ENCODE measurements at places on chromosomes 5 and 9.

- DNase-seq, result no peak
These were observed 359.6 kb upstream of the SLC24A2 start for GRCh38 chr9:20148416-20148815.

DNA sequence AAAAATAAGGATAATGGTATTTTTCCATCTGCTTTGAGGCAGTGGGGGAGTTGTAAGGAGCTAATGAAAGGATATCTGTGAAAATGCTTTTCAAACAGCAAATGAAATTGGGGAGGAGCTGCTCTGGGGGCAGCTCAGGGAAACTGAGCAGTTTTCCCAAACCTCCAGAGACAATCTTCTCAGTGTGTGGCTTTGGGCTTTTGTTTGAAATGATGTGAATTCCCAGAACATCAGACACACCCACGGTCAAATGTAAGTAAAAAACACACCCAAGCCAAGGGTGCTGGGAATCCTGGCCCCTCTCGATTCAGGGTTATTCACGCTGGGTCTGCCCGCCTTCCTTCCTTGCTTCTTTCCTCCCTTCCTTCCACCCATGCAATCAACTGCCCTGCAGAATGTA is 512.6 kb downstream of the BNC2 start:
- no peak for DNase-seq

DNA sequence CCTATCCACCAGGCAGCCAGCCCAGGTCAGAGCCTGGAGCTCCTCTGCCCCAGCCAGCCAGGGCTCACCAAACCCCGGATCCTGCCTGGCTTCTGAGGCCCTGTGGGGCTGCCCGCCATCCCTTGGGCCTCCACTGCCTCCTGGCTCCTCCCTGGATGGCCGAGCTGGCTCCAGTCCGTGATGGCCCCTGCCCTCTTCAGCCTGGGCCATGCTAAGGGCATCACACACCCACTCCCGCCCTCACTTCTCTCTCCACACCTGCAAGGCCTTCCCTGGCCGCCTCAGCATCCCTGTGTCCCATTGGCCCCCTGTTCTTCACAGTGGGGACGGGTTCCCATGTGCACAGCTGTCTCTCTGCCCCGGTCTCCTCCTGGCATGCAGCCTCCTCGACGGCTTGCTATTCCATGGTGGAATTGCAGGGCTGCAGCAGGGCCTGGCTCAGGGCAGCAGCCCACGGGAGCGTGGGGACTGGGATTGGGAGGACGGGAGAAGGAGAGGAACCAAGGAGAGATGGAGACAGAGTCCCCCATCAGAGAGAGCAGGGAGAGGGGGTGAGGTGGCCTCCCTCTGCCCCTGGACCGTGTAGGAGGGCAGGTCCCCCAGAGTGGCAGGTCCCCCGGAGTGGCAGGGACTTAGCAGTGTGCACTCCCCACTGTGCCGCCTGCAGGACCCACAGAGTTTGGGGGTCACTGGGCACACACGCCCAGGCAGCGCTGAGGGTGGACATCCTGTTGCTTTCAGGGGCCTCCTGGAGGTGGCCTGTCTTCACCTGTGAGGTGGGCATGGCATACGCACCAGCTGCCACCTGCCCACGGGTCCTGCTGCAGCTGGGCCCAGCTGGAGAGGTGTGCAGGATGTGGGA is 16.7 kb upstream of the RNU6ATAC start:
- DNase-seq, result no peak

DNA sequence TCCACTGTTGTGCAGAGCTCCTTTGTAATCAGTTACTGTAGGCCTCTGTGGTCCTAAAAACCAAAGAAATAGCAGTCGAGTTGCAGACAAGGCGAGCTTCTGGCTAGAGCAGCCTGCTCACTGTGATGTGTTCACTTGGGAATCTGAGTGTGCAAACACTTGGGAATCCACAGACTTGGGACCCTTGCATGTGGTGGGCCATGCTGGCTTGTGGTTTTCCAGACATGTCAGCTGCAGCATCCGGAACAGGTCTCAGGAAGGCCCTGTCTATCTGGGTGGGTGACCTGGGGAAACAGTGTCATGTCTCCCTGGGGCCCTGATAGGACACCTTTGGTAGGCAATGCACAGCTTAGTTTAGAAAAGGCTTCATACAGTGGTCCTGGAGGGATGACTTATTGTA is 66.4 kb downstream of the WWC1 start:
- no peak for DNase-seq

DNA sequence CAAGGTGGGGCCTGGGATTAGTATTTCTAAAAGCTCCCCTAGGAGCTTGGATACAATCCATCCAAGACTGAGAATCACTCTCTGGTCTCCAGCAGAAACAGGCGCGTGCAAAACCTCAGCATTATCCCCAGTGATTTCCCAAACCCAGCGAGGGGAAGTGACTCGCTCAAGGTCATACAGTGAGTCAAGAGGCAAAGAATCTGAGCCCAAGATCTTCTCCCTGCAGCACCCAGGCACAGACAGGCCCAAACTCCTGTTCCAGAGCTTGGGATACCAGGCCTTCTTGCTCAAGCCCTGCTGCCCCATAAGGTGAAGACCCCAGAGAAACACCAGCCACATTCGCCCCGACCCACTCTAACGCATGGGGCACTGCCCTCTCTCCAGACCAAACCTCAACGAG is 33.2 kb downstream of the SHB start:
- DNase-seq, result peak; percentile 78

- peak; percentile 82 for DNase-seq
These were observed at the start of gene PTGES for GRCh38 chr9:129752900-129753729. Gene PTGES (minus strand): TSS chr9:129753042. CDS start chr9:129753012, 30 bp downstream.

- peak; percentile 88 for DNase-seq
These were observed 102.0 kb upstream of the PTPN3 start for GRCh38 chr9:109600142-109600541.

GRCh38 chr5:150779397-150780186 is 1.0 kb downstream of the SMIM3 start:
- no peak for DNase-seq

DNA sequence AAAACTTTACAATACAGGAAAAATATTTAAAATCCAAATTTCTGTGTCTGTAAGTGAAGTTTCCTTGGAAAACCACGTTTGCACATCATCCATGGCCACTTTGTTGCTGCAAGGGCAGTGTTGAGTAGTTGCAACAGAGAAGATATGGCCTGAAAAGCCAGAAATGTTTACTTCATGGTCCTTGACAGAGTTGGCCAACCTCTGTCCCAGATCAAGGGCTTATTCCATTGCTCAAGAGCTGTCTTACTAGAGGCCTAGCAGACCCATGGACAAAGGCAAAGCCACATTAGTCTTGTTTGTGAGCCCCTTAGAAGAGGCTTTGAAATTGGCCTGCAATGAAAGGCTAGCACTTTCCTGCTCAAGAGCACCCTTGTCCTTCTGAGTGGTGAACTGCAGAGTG is 119.4 kb downstream of the GAS1 start:
- peak; percentile 22 for DNase-seq

GRCh38 chr5:132132138-132132537 is 58.5 kb downstream of the CSF2 start:
- peak; percentile 8 for DNase-seq

GRCh38 chr9:115730396-115730795 is 423.2 kb upstream of the PAPPA start:
- no peak for DNase-seq

- DNase-seq, result peak; percentile 46
These were observed 181.6 kb upstream of the MAP1B start for GRCh38 chr5:71925608-71926091.

GRCh38 chr5:158658446-158659230 is 441.1 kb downstream of the EBF1 start:
- no peak for DNase-seq

DNA sequence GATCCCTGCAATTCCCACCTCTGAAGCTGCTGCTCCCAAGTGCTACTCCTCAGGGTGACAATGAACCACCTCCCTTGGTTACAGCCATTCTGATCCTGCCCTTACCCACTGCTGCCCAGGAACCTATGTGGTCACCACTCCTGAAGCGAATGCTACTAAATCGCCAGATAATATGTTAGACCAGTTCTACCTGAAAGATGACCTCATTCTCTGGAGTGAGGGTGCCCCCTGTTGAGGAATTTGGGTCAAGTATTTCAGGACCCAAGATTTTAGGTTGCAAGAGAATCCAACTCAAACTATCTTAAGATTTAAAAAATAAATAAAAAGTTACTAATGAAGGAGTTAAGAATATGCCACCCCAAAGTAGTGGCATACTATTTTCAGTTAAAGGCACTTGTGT is 5.8 kb upstream of the SNAPC3 start:
- peak; percentile 72 for DNase-seq

DNA sequence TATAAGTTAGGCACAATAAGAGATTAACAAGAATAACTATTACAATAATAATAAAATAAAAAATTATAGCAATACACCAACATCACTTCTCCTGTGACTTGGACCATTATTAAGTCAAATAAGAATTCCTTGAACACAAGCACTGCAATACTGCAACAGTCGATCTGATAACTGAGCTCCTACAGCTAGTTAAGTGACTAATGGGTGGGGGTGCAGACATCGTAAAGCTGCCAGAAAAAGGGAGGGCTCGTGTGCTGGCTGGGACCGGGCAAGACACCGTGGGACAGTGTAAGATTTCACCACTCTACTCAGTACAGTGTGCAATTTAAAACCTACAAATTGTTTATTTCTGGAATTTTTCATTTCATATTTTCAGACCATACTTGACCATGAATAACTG is 78.8 kb downstream of the SNX24 start:
- peak; percentile 79 for DNase-seq

DNA sequence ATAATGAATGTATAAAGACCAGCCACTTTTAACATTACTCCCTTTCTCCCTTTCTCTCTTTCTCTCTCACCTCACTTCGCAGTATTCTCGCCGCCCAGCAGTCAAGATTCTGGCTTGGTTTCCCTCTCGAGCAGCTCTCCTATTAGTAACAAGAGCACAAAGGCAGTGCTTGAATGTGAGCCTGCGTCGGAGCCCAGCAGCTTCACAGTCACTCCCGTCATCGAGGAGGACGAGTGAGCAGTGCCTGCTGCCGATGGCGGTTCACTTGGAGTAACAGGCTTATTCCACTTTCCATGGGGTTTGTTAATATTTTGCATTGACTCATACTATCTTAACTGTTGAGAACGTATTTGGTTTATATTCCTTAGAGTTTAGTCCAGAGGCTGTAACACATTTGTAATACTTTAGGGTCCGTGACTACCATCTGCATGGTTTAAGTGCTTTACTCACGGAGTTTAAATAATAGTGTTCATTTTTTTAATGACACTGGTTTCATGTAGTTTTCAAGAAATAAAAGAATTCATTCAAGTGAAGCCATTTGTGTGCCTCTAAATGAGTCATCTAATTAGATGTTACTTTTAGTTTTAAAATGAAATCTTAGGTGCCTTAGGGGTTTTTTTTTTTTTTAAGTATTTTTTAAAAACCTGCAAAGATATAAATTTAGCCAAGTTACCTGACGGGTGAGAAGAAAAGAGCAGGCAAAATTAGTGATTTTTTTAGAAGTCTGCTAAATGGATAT is 8.4 kb upstream of the DMRT3 start:
- no peak for DNase-seq

GRCh38 chr9:117120061-117120460 is 294.8 kb downstream of the ASTN2 start:
- DNase-seq, result no peak

- DNase-seq, result no peak
These were observed 130.7 kb upstream of the KLF4 start for GRCh38 chr9:107620236-107620635.

DNA sequence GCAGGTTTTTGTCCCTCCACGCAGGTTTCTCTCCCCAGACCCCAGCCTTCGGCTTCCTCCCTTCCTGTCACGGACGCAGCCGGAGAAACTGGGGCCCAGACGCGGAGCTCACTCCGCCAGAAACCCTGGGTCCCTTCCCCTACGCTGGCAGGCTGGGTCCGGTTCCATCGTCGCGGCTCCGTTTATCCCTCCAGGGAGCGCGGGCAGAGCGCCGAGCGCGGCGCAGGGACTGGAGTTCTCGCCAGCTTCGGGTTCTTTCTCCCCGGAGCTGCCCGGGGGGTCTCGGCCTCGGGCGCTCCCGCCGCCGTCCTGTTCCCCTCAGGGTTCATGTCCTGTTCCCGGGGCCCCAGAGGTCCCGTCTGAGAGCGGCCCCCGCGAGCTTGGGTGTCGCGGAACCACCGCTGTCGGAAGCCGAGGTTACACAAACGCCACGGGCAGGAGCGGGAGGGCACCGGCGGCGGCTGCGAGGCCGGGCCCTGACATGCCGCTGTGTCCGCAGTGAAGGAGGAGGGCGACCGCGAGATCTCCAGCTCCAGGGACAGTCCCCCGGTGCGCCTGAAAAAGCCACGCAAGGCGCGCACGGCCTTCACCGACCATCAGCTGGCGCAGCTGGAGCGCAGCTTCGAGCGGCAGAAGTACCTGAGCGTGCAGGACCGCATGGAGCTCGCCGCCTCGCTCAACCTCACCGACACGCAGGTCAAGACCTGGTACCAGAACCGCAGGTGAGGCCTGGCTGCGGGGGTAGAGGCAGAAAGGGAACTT is 4.6 kb downstream of the BARHL1 start:
- DNase-seq, result no peak

- DNase-seq, result no peak
These were observed 112.5 kb downstream of the HMHB1 start for GRCh38 chr5:143924311-143924978.

DNA sequence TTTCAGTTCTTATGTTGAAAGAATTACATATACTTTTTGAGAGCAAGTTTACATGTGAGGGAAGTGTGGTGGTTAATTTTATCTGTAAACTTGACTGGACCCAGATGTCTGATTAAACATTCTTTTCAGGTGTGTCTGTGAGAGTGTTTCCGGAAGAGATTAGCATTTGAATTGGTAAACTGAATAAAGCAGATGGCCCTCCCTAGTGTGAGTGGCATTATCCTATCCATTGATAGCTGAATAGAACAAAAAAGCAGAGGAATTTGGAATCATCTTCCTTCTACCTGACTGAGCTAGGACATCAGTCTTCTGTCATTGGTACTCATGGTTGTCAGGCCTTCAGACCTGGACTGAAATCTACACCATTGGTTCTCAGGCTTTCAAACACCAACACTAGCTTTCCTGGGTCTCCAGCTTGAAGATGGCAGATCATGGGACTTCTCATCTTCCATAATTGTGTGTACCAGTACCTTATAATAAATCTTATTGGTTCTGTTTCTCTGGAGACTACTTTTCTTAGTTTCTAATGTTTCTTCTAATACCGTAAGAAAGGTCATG is 36.6 kb downstream of the NREP start:
- no peak for DNase-seq

DNA sequence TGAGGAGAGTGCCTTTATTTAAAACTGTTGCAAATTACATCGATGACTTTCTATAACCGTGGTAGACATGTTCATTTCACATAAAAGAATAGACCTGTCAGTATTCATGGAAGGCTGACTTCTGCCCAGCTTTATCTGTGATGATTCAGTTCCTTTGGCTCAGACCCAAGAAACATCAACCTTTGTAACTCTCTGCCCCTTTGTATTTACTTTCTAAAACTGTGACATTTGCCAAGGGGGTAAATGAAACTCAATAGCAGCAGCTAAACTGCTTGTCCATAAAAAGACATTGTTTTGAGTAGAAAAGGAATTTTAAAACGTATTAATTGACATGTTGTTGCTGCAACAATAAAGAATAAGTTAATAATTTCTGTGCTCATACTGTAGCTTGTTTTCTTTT is 137.8 kb upstream of the ANKH start:
- peak; percentile 87 for DNase-seq
